ENCODE measurements at places on chromosomes 3 and 15.

DNA sequence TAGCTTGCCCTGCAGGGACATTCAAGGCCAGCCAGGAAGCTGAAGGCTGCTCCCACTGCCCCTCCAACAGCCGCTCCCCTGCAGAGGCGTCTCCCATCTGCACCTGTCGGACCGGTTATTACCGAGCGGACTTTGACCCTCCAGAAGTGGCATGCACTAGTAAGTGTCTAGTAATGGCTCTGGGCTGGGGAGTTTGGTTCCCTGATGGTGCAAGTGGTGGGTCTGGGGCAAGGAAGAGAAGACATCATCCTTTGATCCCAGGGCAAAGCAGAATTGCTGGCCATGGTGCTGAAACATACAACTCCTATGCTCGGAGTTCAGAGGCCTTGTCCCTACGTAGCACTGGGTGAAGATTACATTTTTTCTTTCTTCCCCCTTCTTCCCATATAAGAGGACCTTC, 311.4 kb downstream of the EPHB1 start:
- DNase-seq: no peak

DNA sequence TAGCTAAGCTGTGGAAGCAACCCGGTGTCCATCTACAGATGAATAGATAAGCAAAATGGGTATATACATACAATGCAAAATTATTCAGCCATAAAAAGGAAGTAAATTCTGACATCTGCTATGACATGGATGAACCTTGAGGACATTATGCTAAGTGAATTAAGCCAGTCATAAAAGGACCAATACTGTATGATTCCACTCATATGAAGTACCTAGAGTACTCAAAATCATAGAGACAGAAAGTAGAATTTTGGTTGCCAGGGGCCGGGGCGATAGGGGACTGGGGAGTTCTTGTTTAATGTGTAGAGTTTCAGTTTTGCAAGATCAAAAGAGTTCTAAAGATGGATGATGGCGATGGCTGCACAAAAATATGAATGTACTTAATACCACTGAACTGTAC, 10.3 kb downstream of the EID1 start:
- peak; percentile 23 for DNase-seq

- DNase-seq: no peak
These were observed 110.4 kb downstream of the WNT7A start for GRCh38 chr3:13769422-13769821.

- DNase-seq: no peak
These were observed 14.0 kb upstream of the SSUH2 start for GRCh38 chr3:8658306-8659212.

DNA sequence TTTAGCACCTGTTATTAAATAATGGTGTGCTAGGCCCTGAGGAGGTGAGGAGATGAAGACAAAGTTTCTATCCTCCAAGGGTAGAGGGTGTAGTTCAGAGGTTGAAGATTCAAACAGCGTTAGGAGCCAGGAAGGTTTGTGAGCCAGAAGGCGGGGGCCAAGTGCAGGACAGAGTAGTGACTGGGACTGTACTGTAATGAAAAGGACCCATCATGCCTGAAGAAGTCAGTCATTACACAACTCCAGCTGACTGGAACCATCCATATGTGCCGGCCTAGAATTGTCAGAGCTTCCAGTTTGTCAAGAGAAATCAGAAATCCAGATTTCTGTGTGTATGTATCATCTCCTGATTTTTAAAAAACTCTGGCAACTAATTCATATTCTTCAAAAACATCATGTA, 54.8 kb downstream of the FILIP1L start:
- DNase-seq: no peak

GRCh38 chr3:13452490-13453335, 27.4 kb upstream of the HDAC11 start:
- DNase-seq: peak; percentile 47

GRCh38 chr3:23691357-23691895, 114.3 kb upstream of the UBE2E1 start:
- DNase-seq: no peak

- DNase-seq: no peak
These were observed 55.4 kb downstream of the SLC12A8 start for GRCh38 chr3:125157183-125157582.

DNA sequence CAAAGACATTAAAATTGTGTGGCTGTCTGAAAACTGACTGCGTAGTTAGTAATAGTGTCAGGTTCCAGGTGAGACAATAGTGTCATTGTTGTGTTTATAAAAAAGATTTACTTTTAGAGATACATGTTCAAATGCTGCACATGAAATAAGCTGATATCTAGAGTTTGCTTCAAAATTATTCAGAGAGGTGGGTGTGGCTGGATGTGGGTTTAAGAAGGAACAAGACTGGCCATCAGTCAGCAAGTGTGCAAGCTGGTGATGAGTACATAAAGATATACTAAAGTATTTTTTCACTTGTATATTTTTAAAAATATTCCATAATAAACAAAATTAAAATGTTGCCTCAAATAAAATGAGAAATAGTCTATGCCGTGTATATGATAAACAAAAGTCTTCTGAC, 190.6 kb downstream of the ARRDC4 start:
- no peak for DNase-seq

- no peak for DNase-seq
These were observed 9.0 kb upstream of the GNB4 start for GRCh38 chr3:179460260-179460659.

DNA sequence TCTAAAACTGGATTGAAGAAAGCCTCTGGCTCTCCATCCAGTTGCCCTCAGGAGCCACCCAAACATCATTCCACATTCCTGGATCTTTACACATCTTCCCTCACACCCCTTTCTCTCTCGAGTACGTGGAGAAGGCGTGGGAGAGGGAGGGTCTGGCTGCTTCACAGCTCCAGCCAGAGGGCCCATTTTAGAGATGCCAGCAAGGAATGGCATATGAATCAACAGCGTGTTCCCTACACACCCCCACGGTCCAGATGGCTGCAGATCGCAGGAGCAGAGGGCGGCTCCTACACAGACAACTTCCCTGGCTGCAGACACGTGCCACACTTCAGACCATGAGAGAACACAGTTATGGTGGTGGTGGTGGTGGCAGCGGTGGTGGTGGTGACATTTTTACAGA, 280.1 kb downstream of the ERC2 start:
- DNase-seq: no peak

GRCh38 chr3:113213896-113214587, 2.7 kb downstream of the BOC start:
- no peak for DNase-seq

DNA sequence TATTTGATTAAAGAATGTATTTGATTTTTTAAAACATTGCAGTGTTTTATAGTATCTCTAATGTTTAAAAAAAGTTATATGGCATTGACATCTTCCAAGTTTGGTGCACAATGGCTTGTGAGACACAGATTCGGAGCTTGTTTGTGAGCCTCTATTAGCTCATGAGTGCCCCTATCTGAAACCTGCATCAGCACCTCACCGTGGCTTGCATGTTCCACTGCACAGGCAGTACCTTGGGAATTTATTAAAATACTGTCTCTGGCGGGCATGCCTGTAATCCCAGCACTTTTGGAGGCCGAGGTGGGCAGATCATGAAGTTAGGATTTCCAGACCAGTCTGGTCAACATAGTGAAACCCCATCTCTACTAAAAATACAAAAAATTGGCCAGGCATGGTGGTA, 6.8 kb upstream of the RTP2 start:
- no peak for DNase-seq

GRCh38 chr3:126266291-126266840, 86.0 kb upstream of the ALDH1L1 start:
- no peak for DNase-seq

DNA sequence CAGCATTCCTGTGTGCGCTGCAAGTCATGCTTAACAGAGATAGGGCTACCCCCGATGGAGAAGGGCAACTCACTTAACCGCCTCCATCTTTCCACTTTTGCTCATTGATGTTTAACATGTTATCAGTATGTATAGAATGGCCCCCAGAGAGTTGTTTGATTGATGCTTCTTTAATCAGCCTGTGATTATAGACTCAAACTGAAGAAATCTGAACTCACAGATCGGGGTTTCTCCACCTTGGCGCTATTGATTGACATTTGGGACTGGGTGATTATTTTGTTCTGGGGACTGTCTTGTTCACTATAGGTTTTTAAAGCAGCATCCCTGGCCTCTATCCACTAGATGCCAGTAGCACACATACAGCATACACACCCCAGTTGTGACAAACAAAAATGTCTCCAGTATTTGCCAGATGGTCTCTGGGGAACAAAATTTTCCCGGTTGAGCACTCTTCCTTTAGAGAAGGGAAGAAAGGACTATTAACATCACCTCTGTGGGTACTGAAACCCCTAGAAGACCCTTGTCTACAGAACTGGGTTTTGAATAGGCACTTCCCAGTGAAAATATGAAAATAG, 54.4 kb downstream of the LARS2 start:
- DNase-seq: no peak

DNA sequence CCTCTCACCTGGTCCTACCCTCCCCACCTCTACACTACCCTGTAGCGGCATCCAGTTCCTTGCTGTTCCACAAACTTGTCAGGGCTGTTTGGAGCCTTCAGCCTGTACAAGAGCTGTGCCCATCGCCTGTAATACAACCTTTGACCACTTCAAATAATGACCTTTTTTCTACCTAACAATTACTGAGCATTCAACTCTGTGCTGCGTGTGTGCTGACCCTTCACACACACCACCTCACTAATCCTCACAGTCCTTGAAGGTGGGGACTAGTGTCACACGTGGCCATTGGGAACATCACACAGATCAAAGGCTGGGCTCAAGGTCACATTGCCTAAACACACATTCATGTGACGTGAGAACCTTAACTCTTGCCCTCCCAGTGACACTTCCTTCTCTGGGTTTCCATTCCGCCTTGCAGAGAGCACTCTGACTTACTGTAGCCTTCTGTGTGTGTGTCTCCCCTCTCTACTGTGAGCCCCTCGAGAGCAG, 3.1 kb downstream of the C3orf20 start:
- DNase-seq: no peak

- DNase-seq: no peak
These were observed 114.6 kb downstream of the SLCO3A1 start for GRCh38 chr15:91967935-91968606.

DNA sequence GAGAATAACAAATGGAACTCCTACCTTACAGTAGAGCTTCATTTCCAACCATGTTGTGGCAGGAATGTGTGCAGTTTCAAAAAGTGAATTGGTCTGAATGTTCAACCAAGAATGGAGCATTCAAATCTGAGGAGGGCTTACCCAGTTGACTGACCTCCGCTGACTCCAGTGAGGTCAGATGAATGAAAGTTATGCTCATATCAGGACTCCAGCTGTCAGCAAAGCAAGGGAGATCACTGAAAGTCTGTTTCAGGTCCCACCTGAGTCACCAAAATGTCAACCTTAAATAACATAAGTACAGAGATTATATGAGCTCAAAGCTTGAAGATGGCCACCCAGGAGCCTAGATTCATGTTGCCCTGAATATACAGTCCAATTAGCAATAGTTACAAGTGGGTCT, 473.5 kb downstream of the RBMS3 start:
- DNase-seq: no peak

DNA sequence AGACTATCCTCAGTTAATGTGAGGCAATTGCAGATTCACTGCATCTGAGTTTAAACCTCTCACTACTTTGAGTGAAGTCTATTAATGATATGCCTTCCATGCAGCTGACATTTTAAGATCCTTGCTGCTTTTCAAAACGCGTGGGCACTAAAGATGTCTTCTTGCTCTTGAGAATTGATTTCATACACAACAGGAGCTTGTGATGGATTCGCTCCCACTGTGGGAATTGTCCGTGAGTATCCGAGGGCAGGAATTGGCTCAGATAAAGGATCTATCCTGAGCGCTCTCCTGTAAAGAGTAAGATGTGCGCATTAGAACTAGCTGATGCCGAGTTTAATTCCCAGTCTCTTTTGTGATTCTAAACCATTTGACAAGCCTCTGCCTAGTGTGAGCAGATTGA, 167.9 kb downstream of the ROBO2 start:
- no peak for DNase-seq

GRCh38 chr3:132034097-132034485, 723 bp downstream of the CPNE4 start:
- DNase-seq: no peak

DNA sequence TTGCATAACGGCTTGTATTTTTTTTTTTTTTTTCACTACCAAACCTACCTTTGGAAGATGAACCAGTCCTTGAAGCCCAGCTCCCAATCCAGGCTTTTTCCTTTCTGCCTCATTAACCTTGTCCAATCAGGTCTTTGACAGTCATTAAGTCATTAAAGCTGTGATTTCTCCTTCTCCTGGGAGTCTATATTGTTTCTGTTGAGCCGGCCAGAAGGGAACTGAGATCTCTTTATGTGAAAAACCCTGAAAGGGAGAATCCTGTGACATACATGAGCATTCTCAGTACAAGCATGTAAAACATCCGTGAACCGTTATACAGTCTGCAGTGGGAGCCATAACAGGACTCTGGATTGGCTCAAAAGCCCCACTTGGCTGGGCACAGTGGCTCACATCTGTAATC, 40.0 kb downstream of the ZNF589 start:
- no peak for DNase-seq

- no peak for DNase-seq
These were observed 26.9 kb upstream of the MTMR14 start for GRCh38 chr3:9622438-9622837.

DNA sequence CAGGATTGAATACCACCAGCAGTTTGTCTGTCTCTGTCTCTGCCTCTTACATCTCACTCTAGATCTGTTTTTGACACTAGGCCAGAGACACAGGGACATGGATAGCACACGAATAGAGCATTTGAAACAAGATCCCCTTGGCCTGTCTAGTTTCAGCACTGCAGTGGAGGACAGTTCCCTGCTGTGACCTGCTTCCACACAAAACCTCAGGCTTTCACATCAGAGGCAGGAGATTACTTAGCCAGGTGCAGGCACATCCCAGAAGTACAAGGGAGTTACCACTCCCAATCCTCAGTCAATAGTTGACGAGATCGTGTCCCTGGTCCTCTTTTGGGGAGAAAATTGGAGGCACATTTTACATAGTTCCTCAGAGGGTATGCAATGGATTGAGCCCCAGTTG, 34.0 kb upstream of the CCK start:
- peak; percentile 28 for DNase-seq

GRCh38 chr15:92749216-92749615, 93.6 kb upstream of the FAM174B start:
- no peak for DNase-seq

- no peak for DNase-seq
These were observed 11.8 kb downstream of the CD47 start for GRCh38 chr3:108079043-108079442.

DNA sequence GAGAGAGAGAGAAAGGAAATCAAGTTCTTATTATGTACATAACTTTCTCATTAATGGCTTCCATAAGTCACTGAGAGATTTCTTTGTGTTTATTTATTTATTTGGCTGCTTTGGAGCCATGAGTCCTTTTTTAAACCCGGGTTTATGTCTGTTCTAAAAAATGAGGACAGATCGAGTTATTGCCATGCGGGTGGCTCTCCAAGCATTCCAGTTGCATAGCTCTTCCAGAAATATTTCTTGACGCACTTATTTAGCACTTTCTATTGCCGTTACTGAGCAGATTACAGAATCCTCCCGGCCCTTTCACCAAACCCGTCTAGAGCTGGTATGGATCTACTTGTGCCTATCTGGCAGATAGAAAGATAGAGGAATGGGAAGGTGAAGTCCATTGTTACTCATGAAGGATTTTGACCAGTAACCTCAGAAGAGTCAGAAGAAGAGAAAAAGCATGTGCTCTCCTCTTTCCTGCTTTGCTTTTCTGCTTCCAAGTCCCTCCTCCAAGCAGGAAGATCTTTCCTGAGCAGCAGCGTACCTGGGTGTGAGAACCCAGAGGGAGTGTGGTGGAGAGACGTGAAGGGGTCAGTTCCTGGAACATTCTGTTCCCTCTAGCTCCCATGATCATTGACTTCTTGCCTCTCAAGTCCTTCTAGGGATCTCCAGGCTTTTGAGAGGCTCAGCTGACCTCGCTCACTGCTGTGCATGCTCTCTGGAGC, 112.8 kb downstream of the LPP start:
- DNase-seq: no peak

Data from activated naive CD4-positive, alpha-beta T cell treated with anti-CD3 and anti-CD28 coated beads, Interleukin-2, amount 50 U/mL, for 72 hours (primary cell).